Endodermal cell (in vitro differentiated cells): ENCODE measurements at places on chromosomes 6 and 20. TPM values are rescaled to one million over a fixed set of nuclear protein-coding genes. Genes with fewer than 3 reads are reported as not detected.

RRAGD gene
- total RNA-seq = 1.9 and 2.0 TPM in 2 replicates

VGLL2 gene
- not detected in 3 replicates for total RNA-seq

DNA sequence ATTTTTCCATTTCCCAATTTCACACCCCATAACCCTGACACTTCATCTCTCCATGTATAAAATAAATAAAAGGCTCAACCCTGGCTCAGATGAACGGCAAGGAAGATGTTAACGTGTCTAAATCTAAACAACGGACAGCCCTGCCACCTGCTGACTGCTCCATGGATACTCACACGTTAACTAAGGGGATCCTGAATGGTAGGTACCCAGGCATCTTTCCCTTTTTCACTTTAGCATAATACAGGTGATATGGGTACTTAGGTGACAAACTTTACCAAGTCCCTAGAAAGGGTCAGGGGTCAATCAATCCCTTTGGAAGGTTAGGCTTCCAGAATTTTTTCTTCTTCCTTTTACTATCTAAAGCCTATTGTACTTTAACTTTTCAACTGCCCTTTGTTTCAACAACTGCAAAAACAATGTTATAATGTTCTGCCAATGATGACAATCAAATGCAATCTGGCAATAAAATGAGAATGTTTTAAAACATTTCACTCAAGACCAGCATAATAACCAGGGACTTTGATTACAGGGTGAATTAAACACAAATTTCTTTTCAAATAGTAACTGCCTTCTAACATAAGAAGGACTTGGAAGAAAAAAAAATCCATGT is 52.4 kb upstream of the IPCEF1 start:
- no peak for DNase-seq

GRCh38 chr20:4073852-4074741 is 58.7 kb upstream of the RNF24 start:
- no peak for DNase-seq

DNA sequence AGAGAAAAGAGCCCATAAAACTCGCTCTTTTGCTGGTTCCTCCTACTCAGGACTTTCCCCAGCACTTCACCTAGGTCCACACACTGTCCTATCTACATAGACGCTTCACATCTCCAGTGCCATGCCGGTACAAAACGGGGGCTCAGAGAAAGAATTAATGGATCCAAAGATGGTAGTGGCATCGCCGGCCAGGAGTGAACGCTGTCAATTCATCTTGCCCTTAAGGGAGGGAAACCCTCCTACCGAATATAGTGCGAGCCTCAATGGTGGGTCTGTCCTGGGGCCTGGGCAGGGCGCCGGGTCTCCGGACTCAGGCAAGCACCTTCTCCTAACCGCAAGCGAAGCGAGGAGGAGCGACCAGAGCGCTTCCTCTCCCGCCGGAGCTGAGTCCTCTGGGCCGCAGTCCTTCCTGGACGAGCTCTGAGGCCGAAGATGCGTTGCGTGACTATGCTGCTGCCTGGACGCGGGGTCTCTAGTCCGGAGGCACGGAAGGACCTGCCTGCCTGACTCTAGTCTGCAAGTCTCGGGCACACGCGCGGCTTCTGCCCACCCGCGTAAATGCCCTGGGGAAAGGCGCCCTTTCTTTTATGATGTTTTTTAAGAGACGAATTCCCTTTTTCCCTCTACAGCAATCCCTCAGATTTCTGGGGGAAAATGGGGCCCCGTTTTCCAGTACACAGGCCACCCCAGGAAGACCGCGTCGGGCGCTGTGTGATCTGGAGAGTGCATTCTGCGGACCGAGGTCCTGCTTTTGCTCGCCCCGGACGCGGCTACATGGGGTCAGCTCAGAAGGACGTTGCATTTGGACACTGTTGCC is 100.1 kb upstream of the PRDM1 start:
- DNase-seq = peak; percentile 80
